Left ventricle myocardium inferior (tissue), 1 donor: ENCODE measurements at places on chromosomes 2 and 18.

- no peak overlapping the region for H3K4me3 ChIP-seq
- H3K4me1 ChIP-seq: no peaks in the 10 kb centered on the region
- no peak overlapping the region for H3K27ac ChIP-seq
- DNase-seq: no peak
Measured at GRCh38 chr2:14909795-14910194, 277.3 kb downstream of the LRATD1 start.

GRCh38 chr18:28999726-29000125, 822.8 kb upstream of the CDH2 start:
- DNase-seq: no peak
- H3K36me3 ChIP-seq: no peaks in the 10 kb centered on the region
- no peaks in the 10 kb centered on the region for H3K27me3 ChIP-seq
- H3K4me1 ChIP-seq: no peaks in the 10 kb centered on the region

GRCh38 chr2:11903085-11903606, 156.7 kb downstream of the LPIN1 start:
- DNase-seq: no peak
- H3K4me1 ChIP-seq: no peaks in the 10 kb centered on the region
- H3K4me3 ChIP-seq: no peak overlapping the region
- no peak overlapping the region for H3K27ac ChIP-seq

DNA sequence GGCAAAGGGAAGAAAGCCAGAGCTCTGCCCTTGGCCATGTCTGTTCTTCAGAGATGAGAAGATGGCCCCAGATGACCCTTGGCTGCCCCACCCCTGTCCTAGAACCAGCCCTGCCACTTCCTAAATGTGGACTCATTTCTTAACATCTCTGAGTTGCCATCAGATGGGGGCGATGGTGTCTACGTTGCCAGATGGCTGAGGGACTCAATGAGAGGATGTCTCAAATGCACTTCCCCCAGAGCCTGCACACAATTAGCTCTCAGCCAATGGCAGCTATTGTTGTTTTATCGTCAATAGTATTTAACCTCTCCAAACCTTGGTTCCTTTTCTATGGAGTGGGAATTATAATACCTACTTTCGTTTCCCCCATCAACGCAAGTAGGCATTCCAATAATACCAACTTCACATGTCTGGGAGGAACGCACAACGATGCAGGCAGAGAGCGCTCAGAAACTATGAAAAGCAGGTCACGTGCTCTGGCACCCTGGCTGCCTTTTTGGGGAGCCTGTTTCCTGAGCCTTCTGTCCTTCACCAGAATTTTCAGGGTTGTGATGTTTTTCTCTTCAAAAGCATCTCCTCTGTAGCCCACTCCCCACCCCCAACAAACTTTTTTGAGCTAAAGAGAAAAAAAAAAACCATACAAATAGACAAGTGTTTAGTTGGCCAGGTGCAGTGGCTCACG, 100.3 kb downstream of the MCFD2 start:
- no peak for DNase-seq
- peaks cover 81% of the 10 kb centered on the region for H3K4me1 ChIP-seq
- H3K36me3 ChIP-seq: no peaks in the 10 kb centered on the region
- H3K4me3 ChIP-seq: no peak overlapping the region
